Ascending aorta (tissue), 2 donors: ENCODE measurements at places on chromosomes 6 and 20. TPM values are rescaled to one million over a fixed set of nuclear protein-coding genes. Genes with fewer than 3 reads are reported as not detected.

DNA sequence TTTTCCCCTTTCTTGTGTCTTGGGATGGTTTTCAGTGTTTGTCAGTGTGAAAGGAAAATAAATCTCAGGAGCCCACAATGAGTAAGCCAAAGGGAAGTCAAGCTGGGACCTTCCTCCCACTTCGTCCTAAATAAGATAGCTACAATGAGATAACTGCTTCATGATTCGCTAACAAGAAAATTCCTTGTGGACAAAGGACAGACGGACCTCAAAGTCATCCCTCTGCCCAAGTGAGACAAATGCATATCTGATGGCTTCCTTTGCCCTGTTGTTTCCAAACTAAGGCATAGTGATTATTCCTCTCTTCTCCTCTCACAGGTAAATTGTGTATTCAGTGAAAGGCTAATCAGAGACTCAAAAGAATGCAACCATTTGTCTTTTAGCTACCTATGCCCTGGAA is 26.1 kb upstream of the ADTRP start:
- no peaks in the 10 kb centered on the region for H3K27me3 ChIP-seq
- no peak overlapping the region for H3K4me3 ChIP-seq
- DNase-seq = no peak
- H3K4me1 ChIP-seq = no peaks in the 10 kb centered on the region
- H3K27ac ChIP-seq = no peak overlapping the region

Gene ADA
- total RNA-seq = 0.75 TPM

Gene PBX2
- 18.1 TPM for total RNA-seq

Gene TDRD6
- total RNA-seq = 0.53 TPM

DNA sequence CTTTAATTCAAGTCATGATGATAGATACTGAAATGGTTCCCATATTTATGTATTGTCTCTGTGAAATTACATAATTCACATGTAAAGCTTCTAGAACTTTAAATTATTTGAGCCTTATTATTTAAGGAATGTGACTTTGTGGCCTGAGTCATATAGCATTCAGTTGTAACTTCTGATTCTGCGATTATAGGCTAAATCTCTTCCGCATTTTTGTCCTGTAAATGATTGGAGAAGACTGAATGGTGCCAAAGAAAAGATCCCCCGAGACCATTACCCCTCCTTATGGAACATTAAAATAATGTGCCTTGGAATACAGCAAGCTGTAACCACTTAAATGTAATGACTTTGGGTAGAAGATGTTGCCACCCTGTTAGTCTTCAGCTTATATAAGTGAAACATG is 63.3 kb upstream of the MAP7 start:
- no peak overlapping the region for H3K4me3 ChIP-seq
- no peak for DNase-seq
- no peaks in the 10 kb centered on the region for H3K27me3 ChIP-seq

Gene RIMS1
- not detected for total RNA-seq
